Foreskin melanocyte (primary cell): ENCODE measurements at places on chromosomes 1 and 21.

GRCh38 chr1:98314601-98315000 lies 346.9 kb upstream of the SNX7 start:
- DNase-seq, result no peak

DNA sequence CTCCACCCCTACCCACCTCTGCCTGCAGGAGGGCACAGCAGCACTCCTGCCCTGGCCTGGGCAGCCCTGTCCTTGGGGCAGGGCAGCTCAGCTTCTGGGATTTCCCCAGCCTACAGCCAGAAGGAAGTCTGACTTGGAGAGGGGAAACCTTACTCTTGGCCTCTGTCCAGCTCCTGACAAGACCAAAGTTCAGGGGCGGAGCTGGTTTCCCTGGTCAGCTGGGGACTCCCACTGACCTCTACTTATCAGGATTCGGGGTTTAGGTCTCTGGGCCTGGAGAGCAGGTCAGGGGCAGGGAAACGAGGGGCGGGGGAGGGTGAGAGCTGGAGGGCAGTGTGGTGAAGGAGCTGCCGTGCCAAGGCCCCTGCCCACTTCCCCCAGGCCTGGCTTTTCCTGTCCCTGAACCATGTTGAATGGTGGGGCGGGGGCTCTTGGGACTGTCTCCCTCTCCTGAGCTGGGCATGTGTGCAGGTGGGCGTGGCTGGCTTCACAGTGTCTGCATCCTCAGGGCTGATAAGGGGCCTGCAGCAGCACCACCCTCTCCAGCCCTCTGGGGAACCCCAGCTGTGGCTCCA lies 16.8 kb upstream of the ETV3 start:
- DNase-seq, result peak; percentile 44

DNA sequence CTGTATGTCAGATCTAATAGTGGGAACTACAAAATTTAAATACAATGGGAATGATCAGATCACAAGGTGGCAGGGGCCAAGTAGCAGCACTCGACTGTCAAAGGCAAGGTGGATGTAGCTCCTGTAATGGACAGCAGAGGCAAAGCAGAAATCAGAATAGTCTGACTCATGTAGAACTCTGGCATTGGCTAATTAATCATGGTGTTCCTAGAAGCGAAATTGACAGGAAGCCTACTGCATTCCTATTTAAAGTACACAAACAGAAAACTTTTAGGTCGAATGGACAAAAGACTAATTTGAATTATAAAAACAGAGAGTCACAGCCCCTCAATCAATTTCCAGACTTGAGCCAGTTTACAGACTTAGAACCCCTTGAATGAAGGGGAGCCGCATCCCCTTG lies 17.4 kb upstream of the IL12RB2 start:
- DNase-seq, result no peak

- no peak for DNase-seq
Measured at GRCh38 chr1:205072286-205072685, 12.0 kb downstream of the TMEM81 start.

GRCh38 chr1:228366866-228367741 lies 39.5 kb downstream of the TRIM11 start:
- no peak for DNase-seq

- no peak for DNase-seq
Measured at GRCh38 chr1:230286890-230287269, 139.3 kb downstream of the PGBD5 start.

- no peak for DNase-seq
Measured at GRCh38 chr1:204282761-204283221, 69.0 kb upstream of the GOLT1A start.

GRCh38 chr1:17190010-17190995 lies 14.6 kb upstream of the PADI1 start:
- peak; percentile 94 for DNase-seq

- no peak for DNase-seq
Measured at GRCh38 chr1:68217060-68217554, 15.2 kb downstream of the WLS start.

DNA sequence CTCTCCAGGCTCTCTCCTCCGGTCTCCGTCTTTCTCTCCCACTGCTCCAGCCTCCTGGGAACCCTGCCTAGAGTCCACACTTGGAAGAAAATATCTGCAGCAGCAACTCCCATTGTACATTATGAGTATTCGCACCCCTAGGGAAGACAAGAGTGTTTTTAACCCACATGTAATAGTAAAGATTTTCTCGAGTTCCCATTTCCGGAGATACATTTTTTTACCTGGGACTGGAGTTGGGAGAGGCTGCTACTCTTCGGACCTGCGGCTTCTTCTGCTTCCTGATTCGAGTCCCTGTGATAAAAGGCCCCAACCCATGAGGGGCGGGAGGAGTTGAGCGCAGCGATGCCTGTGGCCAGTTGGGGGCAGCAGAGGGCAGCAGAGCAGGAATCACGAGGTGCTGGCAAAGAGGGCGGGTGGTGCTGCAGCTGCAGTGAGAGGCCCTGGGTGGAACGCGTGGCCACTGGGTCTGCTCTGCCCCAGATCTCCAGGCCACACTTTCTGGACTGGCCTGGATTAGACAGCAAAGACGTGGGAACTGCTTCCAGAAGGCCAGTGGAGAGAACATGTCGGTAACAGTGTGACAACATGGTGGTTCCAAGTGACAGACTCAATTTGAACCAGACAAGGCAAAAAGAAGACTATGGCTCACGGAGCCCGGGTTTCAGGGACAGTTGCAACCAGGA lies 221.0 kb upstream of the CSF3R start:
- DNase-seq, result peak; percentile 59

- no peak for DNase-seq
Measured at GRCh38 chr1:185594786-185595410, 139.3 kb upstream of the HMCN1 start.

DNA sequence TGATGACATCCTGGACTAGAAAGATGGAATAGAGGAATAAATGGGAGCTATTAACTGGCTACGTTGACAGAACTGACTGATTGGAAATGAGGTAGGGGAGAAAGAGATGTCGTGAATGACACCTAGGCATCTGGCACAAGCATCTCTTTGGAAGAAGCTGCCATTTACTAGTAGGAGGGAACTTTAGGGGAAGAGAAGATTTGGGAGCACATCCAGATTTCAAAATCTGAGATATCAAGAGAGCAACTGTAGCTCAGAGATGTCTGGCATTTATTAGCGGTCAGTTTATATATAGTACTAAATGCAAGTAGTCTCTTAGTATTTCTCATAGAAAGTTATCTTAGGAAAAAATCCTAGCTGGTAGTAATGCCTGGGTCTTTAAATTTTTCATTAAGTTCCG lies 131.9 kb upstream of the C1orf105 start:
- no peak for DNase-seq

- peak; percentile 23 for DNase-seq
Measured at GRCh38 chr21:42621819-42622177, 31.6 kb upstream of the PDE9A start.

DNA sequence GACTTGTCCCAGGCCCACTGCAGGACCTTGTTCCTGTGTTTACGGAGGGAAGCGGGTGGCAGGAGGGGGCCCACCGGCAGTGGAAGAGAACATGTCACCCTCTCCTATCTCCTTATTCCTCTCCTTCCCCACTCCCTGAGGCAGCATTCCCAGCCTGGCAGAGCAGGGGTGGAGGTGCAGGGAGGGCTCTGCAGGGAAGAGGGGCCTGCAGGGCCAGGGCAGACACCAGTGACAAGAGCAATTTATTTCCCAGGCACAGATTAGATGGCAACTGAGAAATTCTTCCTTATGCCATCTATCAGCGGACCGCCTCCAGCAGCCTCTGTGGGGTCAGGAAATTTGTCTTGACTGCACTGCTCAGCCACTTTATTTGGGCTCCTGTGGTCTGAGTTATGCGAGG lies 105.8 kb downstream of the DDX20 start:
- no peak for DNase-seq

DNA sequence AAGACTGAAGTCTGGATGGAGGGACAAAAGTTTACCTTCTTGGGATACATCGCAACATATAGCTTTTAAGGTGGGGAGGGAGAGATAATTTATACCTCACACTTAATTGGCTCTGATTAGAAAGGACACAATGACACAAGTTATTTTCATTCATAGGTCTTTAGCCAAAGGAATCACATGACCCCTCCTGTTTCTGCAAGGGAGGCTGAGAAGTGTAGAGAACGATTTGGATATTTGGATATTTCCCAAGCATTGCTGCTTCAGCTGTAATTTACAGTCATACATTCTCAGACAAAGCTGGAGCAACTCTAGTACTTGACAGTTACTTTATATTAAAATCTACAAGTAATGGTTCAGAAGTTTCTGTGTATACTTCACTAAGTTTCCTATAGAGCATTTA lies 24.2 kb downstream of the DAP3 start:
- no peak for DNase-seq

GRCh38 chr1:203913073-203913521 lies 51.7 kb downstream of the SNRPE start:
- no peak for DNase-seq

DNA sequence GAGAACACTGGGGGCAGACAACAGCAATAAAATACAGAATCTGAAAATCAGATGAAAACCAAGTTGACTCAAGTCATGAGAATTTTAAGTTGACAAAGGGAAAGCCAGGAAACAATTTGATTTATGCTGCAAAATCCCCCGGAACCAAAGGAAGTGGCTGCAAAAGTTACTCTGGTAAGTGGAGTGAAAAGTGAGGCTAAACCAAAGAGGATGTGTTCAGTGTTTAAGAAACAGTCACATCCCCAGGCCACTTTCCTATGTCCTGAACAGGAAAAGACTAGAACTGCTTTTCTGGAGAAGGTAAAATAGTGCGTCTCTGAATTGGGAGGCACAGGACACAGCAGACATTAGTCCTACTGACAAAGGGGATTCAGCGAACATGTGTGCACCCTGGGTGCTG lies 5.9 kb downstream of the TARBP1 start:
- no peak for DNase-seq

- DNase-seq, result no peak
Measured at GRCh38 chr1:227540170-227541098, 22.9 kb upstream of the ZNF678 start.

DNA sequence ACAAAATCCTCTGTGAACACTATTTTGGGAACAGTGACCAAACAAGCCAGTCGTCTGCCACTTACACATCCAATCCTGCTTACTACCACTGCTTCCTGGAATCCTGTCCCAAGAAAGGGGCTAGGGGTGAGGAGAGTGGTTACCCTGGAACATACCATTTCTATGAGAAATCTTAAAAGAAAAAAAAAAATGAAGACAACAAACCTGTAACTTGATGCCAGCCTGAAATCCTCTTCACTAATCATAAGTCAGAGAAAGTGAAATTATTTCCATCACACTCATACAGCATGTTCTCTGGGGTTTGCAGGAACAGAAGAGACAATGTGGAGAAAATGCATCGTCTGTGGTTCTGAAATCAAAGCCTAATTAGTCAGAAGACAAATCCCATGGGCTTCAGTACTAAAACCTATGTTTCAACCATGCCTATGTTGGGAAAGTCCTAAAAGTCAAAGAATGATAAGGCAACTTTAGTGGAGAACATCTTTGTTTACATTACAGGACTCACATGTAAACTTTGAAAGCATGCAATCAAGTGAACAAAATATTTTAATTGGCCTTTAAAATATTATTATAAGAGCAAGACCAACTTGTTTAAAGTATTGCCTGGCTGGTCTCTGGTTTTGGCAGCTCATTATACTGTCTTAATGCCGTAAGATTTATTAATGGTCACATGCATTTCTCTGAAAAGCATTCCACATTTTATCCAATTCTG lies 220.7 kb downstream of the LTN1 start:
- no peak for DNase-seq

- DNase-seq, result no peak
Measured at GRCh38 chr1:37485902-37486679, 11.7 kb downstream of the ZC3H12A start.

DNA sequence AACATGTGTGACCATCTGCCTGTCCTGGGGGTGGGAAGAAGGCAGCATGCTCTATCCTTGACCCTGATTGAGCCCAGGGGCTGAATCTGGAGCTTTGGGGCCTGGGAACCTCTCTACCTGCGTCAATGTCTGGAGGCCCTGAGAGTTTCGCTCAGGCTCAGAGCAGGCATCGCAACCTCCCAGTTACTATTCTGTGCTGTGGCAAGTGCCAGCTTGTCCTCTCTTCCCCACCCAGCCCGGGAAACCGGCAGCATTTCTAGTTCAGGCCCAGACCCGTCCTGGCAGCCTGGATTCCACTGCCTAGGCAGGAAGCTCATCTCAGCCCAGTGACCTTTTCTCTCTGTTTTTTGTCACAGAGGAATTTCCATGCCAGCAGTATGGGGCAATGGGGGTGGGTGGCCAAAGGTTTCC lies 10.0 kb upstream of the IRF6 start:
- no peak for DNase-seq

DNA sequence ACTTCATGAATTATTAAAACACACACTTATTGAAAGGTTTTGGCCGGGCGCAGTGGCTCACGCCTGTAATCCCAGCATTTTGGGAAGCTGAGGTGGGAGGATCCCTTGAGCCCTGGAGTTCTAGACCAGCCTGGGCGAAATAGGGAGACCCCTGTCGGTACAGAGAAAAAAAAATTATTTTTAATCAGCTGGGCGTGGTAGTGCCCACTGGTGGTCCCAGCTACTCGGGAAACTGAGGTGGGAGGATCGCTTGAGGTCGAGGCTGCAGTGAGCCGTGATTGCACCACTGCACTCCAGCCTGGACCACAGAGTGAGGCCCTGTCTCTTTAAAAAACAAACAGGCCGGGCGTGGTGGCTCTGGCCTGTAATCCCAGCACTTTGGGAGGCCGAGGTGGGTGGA lies 1.7 kb downstream of the GABPB2 start:
- no peak for DNase-seq

DNA sequence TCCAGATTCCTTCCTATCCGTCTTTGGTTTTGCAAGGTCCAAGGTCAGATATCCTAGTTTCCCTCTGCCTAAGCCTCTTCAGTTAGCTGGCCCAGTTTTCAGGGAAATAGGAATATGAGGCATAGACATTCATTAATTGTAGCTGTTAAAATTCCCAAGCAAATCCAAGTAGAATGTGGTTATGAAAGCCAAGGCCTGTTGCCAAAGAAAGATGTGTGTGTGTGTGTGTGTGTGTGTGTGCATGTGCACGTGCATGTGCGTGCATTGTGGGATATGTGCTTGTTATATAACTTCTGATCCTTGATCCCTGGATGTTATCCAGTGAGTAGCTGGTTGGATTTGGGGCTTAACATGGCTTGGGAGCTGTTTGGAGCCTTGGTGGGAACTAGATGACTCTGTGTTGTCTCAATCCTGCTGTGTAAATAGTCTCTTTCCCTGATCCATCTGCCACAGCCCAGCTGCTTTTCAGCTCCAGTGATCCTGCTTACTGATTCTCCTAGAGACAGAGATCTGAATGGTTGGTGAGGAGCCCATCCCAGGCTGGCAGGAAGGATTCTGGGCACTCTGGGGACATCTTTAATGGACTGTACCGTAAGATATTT lies 70.6 kb upstream of the GCLM start:
- no peak for DNase-seq

GRCh38 chr1:36982709-36983108 lies 51.6 kb downstream of the GRIK3 start:
- DNase-seq, result no peak

- DNase-seq, result peak; percentile 94
Measured at GRCh38 chr1:44808938-44809917, 905 bp downstream of the BTBD19 start.

GRCh38 chr1:2474933-2475371 lies 1.1 kb upstream of the PLCH2 start:
- no peak for DNase-seq

GRCh38 chr1:39832294-39832693 lies 43.6 kb upstream of the BMP8B start:
- no peak for DNase-seq

GRCh38 chr1:27135541-27136235 lies 19.2 kb downstream of the SLC9A1 start:
- no peak for DNase-seq
